ENCODE measurements at places on chromosomes 3 and 15. TPM values are rescaled to one million over a fixed set of nuclear protein-coding genes. Genes with fewer than 3 reads are reported as not detected.

GRCh38 chr15:50685976-50686468, 575 bp downstream of the TRPM7 start:
- DNase-seq = peak; percentile 58

DNA sequence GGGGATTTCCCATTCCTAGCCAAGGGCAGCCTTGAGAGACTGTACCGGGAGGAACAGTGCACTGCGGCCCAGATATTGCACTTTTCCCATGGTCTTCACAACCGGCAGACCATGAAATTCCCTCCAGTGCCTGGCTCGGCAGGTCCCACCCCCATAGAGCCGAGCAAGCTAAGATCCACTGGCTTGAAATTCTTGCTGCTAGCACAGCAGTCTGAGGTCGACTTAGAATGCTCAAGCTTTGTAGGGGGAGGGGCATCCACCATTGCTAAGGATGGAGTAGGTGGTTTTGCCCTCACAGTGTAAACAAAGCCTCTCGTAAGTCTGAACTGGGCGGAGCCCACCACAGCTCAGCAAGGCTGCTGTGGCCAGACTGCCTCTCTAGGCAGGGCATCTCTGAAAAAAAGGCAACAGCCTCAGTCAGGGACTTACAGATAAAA, 156.3 kb downstream of the FRMD5 start:
- DNase-seq = no peak

GRCh38 chr3:32780735-32781210, 37.0 kb upstream of the TRIM71 start:
- peak; percentile 71 for DNase-seq

GRCh38 chr3:181790561-181790960, 78.8 kb downstream of the SOX2 start:
- DNase-seq = no peak

DNA sequence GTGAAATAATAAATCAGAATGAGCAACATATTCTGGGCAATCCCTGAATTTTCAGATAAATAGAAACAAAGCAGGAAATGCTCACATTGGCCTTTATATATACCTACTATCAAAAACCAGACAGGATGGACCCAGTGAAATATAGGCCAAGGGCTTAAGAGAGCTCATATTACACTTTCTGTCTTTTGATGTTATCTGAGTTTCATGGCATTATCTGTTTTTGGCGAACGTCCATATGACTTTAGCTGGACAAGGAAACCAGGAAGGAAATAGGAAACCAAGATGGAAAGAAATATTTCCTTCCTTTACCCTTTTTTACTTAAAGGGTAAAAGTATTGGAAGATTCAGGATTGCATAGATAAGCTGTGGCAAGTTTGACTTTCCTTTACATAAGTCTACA, 274.8 kb downstream of the THSD4 start:
- DNase-seq = no peak

DNA sequence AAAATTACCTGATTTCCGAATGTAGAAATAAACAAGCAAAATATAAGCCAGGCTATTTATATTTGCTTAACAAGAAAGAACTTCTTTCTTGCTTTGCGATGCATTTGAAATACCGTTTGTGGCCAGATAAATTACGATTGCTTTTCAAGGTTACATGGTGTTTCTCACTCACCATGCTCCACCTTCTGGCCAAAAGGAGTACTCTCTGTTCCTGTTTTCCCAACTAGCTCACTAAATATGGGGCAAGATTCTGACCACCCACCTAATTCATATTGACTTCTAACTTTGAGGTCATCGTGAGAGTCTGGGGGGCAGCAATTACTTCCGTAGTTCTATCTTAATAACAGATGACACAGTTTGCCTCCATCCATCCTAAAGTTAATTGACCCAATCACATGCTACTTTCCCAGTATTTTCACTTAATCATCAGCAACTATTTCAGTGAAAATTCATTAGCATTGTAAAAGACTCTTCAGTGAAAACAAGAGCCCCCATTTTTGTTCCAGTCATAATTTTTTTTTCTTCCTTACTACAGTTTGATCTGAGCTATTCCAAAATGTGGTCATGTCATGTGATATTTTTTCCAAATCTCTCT, 25.9 kb downstream of the ACP3 start:
- DNase-seq = peak; percentile 65

GRCh38 chr15:76274821-76275220, 36.4 kb downstream of the ETFA start:
- DNase-seq = no peak

- no peak for DNase-seq
Measured at GRCh38 chr15:76061700-76062099, 1.9 kb downstream of the TMEM266 start.

DNA sequence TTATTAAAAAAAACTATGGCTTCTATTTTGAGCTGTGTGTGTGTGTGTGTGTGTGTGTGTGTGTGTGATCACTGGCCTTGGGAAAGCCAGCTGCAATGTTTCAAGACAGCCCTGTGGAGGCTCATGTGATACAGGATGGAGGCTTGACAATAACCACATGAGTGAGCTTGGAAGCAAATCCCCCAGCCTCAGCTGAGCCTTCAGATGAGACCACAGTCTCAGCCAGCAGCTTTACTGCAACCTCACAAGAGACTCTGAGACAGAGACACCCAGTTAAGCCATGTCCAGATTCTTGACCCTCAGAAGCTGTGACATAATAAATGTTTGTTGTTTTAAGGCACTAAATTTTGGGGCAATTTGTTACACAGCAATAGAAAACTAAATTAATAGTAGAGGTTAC, 52.5 kb downstream of the GRK7 start:
- DNase-seq = no peak

- DNase-seq = peak; percentile 52
Measured at GRCh38 chr3:169668072-169668956, 4.8 kb upstream of the MECOM start.

DNA sequence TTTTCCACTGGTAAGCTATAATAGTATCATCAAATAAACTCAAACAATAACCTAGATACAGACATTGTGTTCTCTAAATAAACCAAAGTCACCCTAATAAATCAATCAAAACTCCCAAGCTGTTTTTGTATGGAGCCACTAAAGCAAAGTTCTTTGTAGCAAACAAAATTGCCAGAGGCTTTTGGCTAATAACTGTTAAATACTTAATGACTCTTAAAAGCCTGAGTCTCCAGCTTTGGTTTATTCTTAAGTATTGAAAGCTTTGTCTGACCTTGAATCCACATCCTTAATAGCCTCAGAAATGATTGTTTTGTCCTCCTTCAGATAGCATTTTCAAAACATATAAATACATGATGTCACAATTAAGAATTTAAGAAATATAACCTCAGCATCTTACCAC, 725.3 kb downstream of the SI start:
- DNase-seq = no peak

SPATA12 gene
- 0.17 TPM for polyA plus RNA-seq

TM4SF4 gene
- polyA plus RNA-seq = 2.1 TPM

SLC2A2 gene
- 18.9 TPM for polyA plus RNA-seq

IQCF5 gene
- not detected for polyA plus RNA-seq

IL17RD gene
- 50.0 TPM for polyA plus RNA-seq
